ENCODE measurements at places on chromosomes 3 and 15.

- DNase-seq: no peak
Observed at GRCh38 chr15:58240191-58240932, 102.2 kb downstream of the AQP9 start.

DNA sequence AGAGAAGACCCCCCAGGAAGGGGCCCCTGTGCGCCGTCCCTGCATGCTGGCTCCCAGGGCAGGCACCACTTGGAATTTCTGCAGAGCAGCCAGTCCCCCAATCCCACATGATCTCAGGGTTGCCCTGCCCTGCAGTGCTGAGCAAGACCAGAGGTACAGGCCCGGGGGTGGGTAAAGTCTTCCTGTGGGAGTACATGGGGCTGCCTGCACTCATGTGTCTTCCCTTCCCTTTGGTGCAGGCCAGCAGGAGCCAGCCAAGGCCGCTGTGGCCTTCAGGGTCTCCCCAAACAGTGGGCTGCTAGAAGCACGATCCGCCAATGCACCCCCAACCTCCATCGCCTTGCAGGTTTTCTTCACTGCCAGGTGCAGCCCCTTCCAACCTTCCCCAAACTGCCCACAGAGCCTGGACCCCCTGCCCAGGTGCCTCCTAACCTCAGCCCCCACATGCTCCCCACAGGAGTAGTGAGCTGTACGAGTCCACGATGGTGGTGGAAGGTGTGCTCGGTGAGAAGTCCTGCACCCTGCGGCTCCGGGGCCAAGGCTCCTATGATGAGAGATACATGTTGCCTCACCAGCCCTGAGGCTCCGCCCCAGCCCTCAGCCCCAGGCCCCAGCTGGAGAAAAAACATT lies 15.0 kb downstream of the ACAA1 start:
- no peak for DNase-seq

DNA sequence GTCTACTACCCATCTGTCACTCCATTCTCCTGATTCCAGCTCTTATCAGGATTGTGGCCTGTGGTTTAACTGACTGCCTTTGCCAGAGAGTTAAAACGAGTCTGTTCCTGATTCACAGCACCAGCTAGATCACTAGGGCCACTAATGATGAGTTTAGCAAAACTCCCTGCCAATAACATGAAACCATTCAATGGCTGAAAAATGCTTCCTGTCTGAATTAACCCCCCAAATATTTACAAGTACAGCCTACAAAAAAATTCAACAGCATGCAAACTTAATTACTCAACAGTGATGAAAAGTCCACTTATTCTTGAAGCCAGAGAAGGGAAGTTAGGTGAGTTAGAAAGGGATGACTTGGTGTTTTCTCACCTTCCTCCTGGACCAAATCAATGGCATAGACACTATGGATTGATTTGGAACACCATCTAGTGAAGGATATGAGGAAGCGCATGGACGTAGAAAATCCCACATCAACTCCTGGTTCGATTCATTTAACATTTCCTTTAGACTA lies 141.4 kb downstream of the TGFBR2 start:
- DNase-seq: no peak

GRCh38 chr3:4754180-4755086 lies 224.8 kb upstream of the BHLHE40 start:
- DNase-seq: no peak

GRCh38 chr3:194933465-194933864 lies 247.8 kb downstream of the FAM43A start:
- DNase-seq: no peak

DNA sequence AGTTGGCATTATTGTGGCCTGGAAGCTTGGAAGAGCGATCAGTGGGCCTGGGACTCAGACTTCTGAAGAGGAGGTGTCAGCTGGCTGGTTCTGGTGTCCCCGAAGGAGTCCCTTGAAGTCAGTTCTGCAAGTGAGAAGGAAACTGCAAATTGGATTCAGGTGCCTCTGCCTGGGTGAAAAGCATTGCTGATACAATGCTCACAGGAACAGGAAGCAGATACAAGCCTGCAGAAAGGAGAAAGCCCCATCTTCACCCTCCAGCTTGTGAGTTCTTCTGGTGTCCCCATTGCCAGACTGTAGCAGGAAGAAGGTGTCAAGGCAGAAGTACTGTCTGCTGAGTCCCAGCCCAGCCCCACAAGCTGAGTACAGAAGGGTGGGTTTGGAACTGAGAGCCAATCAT lies 271.3 kb downstream of the PLOD2 start:
- no peak for DNase-seq

GRCh38 chr3:107627962-107628542 lies 105.3 kb downstream of the BBX start:
- no peak for DNase-seq

- no peak for DNase-seq
Observed at GRCh38 chr3:243356-243725, 46.8 kb downstream of the CHL1 start.

- no peak for DNase-seq
Observed at GRCh38 chr3:58334013-58334321, 1.3 kb downstream of the PXK start.

- no peak for DNase-seq
Observed at GRCh38 chr3:14489641-14490040, 50.5 kb downstream of the GRIP2 start.

- DNase-seq: no peak
Observed at GRCh38 chr15:93897377-93897776, 334.0 kb upstream of the MCTP2 start.

GRCh38 chr3:195012100-195012499 lies 258.9 kb downstream of the XXYLT1 start:
- DNase-seq: no peak

- no peak for DNase-seq
Observed at GRCh38 chr3:80771085-80771484, 990.4 kb downstream of the GBE1 start.

DNA sequence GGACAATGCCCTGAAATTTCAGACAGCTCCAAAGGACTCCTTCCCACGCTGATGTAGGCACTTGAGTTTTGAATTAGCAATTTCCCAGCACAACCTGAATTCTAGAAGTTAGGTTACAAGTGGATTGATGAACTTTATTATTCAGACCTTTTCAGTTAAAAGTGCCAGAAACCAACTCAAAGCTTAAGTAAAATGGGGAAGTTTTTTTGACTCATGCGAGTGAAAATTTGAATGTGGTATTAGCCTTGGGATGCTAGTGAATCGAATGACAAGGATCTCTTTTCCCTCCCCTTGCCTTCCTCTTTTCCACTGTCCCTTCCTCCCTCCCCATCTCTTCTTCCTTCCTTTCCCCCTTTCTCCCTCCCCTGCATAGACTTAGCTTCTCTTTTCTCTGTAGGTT lies 295.1 kb upstream of the PROK2 start:
- DNase-seq: no peak

- DNase-seq: no peak
Observed at GRCh38 chr15:85073556-85074194, 92.0 kb downstream of the PDE8A start.

DNA sequence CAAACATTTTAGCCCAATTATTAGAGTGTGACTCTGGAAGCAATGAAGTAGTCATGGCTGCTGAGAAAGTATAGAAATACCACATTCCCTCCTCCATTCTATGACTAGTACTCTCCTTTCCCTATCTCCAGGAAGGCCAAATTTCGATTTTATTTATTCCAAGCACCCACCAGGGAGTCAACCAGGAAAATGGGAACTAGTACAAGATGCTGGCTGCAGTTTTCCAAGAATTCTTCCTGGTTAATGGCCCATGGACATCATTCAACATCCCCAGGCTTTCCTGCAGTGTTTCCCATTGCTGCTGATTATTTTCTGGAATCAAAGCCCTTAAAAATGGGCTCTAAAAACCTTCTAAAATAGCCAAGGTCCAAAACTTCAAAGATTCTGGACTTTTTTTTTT lies 247.9 kb upstream of the STT3B start:
- DNase-seq: no peak

GRCh38 chr3:50648313-50648712 lies 26.4 kb upstream of the DOCK3 start:
- no peak for DNase-seq

DNA sequence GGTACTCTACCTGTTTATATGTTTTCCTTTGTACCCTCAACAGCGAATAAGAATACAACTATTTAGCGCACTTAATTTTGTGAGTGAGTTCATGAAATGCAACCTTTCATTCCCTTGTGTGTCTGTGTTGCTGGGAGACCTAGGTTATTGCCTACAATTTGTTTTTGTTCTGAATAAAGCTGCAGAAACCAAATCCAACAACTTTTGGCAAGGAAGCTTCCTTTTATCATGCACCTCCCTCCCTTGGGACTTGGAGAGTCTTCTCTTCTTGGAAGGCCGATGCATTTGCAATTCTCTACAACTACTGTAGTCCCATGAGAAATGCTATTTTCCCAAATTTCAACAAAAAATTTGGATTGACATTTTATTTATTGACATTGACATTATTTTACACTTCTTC lies 1002.4 kb upstream of the CADM2 start:
- DNase-seq: no peak

GRCh38 chr3:3739330-3740060 lies 59.7 kb upstream of the LRRN1 start:
- no peak for DNase-seq
